ENCODE measurements at places on chromosomes 12 and 14.

DNA sequence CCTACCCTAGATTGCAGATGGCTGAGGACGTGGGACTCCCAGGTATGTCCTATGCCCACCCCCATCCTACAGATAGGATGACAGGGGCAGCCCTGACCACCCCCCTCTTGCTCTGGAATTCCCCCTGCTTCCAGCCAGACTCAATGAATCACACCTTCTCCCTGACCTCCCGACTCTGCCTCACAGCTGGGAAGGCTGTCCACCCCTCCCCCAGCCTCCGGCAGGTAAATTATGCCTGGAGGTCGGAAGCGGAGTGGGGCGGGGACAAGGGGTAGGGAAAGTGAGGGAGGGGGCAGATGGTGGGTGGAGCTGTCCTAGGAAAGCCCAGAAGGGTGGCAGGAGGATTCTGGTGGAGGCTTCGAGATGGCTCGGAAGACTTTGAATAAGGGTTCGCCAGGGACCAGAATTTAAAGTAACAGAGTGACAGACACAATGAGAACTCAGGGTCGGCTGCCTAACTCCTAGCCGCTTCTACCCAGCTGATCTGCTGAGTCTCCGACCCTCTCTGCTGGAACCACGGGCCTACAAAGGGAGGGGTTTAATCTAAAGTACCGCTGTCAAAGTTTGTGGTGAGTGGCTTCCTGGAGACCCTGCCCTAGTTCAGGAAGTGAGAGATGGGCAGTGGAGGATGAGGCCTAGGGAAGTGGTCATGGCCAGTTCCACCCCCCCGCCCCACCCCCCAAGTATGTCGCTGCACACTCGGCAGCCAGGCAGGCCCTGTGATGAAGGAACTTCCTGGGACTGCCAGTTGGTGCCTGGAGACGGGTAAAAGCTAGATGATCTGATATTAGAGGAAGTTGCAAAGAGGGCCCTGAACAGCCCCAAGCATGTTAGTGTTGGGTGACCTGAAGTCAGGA, 4.2 kb downstream of the PLEKHG3 start:
- no peak for DNase-seq

GRCh38 chr14:76780875-76781647, 19.8 kb downstream of the VASH1 start:
- no peak for DNase-seq

DNA sequence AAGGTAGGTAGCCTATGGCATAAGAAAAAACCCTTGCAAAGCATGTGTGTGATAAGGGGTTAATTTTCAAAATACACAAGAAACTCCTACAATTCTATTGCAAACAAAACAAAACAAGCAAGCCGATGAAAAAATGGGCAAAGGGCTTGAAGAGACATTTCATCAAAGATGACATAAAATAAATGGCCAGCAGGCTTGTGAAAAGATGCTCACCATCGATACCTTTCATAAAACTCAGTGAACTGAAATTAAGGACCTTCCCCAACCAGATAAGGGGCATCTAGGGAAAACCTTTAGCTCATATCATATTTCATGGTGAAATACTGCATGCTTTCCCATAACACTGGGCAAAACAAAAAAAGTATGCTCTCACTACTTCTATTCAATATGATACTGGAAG, 131.2 kb downstream of the PPM1H start:
- no peak for DNase-seq

- DNase-seq = no peak
Measured at GRCh38 chr14:67457782-67458181, 30.7 kb downstream of the TMEM229B start.

- DNase-seq = no peak
Measured at GRCh38 chr12:16523951-16524331, 82.0 kb downstream of the LMO3 start.

GRCh38 chr12:119931402-119931801, 54.3 kb upstream of the CIT start:
- no peak for DNase-seq

GRCh38 chr12:106110626-106111300, 28.0 kb downstream of the NUAK1 start:
- DNase-seq = no peak

GRCh38 chr12:49287876-49288275, 7.1 kb upstream of the PRPH start:
- DNase-seq = no peak

GRCh38 chr14:104214431-104215218, 76.2 kb downstream of the KIF26A start:
- DNase-seq = no peak

GRCh38 chr12:132270969-132271754, 58.2 kb downstream of the GALNT9 start:
- DNase-seq = no peak

- no peak for DNase-seq
Measured at GRCh38 chr12:94204499-94205247, 56.3 kb downstream of the PLXNC1 start.

GRCh38 chr12:52280796-52281560, 6.5 kb downstream of the KRT86 start:
- DNase-seq = peak; percentile 74

- DNase-seq = no peak
Measured at GRCh38 chr12:53279283-53279869, 11.3 kb downstream of the ESPL1 start.

- no peak for DNase-seq
Measured at GRCh38 chr12:113261847-113262470, 40.7 kb downstream of the TPCN1 start.

DNA sequence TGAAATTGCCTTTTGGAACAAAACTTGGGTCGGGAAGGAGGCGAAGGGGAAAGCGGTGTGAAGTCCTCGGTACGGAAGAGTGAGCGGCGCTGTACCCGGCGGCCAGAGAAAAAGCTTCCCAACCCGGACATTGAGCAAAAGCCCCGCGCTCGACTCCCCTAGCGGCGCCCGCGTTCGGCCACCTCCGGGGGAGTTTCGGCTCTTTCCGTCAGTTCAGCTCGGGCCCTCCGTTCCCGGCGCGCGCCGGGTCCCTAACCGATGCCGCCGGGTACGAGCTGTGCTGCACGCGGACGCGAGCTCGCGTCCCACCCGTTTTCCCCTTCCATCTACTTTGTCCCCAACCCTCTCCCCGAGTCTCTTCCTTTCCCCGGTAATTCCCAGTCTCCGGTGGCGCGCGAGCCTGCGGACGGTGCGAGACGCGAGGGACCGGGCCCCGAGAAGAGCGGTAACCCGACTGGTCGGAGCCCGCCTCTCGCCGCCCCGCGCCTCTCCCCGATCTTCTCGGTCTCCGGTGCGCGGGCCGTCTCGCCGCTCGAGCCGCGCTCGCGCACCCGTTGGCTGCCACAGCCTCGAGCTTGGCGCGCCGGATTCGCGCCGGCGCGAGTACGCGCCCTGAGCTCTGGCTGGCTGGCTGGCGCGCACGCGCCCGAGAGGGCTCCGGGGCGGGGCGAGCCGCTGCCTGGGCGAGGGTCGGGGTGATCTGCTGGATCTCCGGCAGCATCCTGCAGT, 446 bp upstream of the SPATS2 start:
- DNase-seq = peak; percentile 100

DNA sequence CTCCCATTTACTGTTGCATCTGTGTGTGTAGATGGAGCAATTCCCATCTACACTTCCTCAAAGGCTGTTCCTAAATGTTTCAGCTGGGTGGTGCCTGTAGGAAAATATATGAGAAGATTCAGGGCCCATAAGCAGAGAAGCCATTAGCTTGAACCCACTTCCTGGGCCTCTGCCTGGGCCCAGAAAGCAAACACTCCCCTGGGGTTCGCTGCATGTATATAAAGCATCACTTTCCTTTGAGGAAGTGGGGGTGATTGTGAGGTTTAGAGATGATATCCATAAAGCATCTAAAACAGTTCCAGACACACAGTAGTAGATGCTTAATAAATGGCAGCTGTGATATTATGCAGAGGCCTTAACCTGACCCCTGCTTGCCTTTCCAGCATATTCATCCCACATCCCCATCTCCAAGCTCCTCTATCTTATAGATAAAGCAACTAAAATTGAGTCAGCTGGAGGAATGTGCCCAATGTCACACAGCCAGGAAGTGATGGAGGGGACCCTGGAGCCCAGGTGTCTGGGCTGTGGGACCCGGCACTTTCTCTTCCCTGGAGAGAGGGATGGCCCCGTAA, 280.0 kb upstream of the CRY1 start:
- DNase-seq = no peak

GRCh38 chr12:59500335-59500734, 95.5 kb upstream of the SLC16A7 start:
- DNase-seq = no peak

DNA sequence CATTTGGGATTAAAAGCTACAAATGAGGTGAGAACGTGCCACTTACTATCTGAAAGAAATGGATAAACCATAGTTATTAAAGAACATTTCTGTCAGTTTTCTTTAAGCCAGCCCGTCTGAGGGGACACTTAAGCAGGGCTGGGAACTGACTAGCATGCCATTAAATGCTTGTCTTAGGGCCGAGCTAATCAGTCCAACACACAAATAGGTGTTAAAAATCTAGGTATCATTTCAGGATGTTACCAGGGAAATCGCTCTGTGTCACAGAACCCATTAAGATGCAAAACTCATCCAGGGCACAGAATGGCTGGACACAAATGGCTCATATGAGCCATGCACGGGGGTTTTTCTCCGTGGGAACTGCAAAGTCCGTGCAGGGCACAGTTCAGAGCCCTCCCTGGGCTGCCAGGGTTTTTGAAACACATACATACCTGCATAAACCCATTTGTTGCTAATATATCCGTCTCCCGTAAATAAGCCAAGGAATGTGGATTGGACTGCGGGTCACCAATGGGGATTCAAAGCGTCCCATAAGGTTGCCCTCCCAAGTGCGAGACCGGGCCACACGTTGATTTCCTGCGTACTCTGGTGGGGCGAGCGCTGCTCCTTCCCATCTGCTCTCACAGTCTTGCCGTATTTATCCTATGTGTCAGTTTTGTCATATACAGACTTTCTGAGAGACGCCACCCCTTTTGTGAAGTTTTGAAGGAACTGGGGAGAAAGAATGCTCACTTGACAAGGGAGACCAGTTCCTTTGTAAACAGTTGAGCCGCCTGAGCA, 5.4 kb upstream of the GSC start:
- DNase-seq = no peak

DNA sequence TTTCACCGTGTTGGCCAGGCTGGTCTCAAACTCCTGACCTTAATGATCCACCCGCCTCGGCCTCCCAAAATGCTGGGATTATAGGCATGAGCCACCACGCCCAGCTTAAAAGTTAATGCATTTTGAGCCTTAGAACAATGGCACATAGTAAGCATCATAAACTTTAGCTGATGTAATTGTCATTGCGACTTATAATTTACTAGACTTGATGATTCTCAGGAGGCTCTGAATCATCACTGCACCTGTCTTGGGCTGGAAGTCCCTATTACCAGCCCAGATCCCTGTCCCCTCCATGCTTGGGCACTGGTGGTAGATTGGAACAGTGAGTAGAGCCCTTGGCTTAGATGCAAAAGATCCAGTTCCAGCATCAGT, 26.1 kb downstream of the KMT5A start:
- no peak for DNase-seq

DNA sequence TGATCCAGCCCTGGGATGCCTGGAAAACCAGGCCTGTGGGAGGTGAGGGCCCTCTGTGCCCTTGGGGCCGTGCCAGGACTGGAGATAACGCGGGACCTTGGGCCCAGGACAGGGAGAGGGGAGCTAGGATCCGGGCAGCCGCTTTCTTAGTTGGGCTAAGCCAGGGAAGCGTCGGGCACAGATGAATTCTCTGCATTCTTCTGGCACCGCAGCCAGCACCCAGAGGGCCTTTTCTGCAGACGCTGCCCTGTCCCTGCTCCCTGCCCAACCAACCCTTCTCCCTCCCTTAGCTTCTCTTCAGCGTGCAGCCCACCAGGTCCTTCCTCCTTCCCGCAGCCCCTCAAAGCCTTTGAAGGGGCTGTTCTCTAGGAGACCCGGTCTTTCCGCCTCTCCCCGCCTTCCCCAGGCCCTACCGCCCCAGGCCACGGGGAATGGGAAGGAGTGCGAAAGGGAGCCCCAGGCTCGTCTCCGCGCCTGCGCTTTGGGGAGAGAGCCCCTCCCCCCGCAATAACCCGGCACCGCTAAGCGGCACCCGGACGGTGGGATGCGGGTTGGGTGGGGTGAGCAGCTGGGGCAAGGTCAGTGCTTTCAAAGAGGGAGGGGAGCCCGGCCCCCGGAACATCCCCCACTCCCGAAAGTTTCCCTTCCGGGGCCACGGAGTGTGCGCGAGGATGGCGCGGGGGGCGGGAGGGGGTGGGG, 663 bp downstream of the NCKAP5L start:
- DNase-seq = no peak

DNA sequence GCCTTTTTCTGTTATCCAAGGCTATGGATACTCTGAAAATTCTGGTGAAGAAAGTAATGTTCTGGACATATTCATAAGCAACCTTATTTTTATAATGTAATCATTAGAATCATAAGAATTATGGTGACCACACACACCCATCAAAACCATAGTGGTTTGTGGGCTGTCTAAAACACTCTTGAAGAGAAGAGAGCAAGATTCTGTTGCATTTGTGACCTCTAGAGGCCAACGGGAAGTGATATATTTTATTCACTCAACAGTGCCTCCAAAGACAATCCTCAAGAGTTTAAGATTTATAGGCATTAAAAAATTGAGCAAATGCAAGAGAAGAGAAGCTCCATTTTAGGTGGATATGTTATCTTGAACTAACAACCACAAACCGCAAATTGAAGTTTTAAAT, 68.5 kb upstream of the LGR5 start:
- DNase-seq = no peak

DNA sequence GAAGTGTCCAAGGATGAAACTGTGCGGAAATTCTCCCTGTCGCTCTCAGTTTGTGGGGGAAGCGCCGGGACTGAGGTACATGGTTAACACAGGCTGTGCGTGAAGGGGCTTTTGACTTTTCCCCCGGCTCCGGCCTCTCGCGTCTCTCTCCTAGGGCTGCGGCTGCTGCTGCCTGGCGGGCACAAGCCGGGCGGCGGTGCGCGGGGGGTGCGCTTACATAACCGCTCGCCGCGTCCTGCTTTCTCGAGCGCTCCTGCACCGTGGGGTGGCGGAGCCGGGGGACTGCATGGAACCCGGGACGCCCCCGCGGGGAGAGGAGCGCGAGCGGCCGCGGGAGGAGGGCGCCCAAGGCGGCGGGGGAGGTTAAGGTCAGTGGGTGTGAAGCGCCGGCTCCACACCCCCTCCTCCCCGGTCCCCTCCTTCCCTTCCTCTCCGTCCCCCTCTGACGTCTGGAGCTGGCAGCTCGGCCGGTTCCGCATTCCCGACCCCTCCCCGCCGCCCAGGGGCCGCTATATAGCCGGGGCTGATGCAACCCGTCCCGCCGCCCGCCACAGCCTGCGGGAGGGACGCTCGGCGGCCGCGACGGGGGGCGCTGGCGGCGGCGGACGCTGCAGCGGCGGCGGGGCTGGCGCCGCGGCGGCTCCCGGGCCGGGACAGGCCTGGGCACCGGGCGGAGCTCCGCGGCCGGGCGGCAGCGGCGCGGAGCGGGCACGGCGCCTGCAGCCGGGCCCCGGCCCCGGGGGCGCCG, at the start of gene JDP2:
Gene JDP2 (plus strand): TSS at position 541 of the 748 bp plus-strand sequence. CDS start 9,899 bp downstream, outside the sequence.
- no peak for DNase-seq

- no peak for DNase-seq
Measured at GRCh38 chr14:61466249-61466904, 145.0 kb downstream of the PRKCH start.

DNA sequence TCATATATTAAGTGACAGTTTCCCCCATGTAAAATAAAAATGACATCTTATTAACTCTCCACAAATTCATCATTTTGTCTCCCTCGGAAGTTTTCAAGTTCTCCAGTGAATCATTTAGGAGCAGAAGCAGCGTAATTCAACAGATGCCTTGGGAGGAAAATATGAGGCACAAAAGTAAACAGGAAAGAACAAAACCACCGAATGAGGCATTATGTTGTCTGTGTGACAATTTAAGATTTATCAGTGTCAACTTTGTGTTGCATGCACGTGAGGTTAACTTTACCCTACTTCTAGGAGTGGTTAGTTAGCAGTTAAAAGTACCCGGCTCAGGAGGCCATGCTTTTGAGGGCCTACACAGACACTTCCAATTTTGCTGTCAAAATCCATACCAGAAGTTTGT, 258.6 kb downstream of the IPO8 start:
- no peak for DNase-seq
